AG04449 (cell line): ENCODE measurements at places on chromosomes 13 and 19.
A peak's percentile ranks its signal among the peaks of the same experiment; 100 is the strongest.

- DNase-seq: no peak
Observed at GRCh38 chr13:78602561-78603239, 652 bp downstream of the POU4F1 start.

DNA sequence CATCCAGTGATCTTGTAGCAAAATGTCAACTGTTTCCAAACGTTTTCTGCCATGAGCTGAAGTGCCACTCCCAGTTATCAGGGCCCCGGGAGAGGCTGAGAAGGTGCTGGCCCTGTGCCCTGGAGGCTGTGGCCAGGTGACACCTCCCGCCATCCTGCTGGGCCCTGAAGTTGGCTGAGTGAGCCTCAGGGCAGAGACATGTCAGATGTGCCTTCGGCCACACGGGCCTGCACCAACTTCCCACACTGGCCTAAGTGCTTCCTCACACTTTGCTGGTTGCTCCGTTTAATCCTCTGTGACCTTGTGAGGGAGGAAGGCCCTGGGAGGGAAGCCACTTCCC is 4.8 kb downstream of the ADPRHL1 start:
- no peak for DNase-seq

- DNase-seq: no peak
Observed at GRCh38 chr19:7744871-7745650, 2.3 kb downstream of the CD209 start.

- DNase-seq: no peak
Observed at GRCh38 chr13:86464193-86464592, 665.0 kb upstream of the SLITRK6 start.

DNA sequence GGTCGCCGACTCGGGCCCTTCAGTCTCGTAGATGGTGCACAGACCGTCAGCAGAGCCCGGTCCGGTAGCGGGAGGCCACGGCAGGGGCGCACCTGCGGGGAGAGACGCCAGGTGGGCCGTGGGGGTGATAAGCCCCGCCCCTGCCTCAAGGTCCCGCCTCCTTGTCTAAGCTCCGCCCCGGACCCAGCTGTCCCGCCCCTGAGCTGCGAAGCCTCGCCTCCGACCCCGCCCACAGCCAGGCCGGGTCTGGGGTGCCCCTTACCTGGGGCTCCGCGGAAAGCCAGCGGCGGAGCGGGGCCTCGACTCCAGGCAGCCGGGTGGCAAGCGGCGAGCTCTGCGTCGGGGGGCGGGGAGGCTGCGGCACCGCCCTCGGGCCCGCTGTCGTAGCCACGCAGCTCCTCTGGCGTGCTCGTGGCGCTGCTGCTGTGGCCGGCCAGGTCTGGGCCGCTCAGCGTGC is 4.7 kb downstream of the PRR36 start:
- no peak for DNase-seq

DNA sequence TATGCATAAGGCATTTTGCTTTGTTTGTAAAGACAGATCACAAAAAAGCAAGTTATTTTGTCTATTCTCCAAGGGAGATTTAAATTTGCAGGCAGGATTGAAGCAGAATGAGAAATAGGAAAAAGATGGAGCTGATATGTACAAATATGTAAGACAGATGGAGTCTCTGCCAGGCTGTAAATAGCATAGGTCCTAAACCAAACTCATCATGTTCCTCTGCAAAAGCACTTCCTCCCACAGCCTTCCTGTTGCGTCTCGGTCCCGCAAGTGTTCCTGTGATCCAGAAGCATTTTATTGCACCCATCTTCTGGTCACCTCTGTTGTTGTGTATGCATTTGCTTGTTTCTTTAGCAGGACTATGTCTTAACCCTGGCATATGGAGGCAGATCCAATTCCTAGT is 95.7 kb upstream of the CLDN10 start:
- DNase-seq: no peak

DNA sequence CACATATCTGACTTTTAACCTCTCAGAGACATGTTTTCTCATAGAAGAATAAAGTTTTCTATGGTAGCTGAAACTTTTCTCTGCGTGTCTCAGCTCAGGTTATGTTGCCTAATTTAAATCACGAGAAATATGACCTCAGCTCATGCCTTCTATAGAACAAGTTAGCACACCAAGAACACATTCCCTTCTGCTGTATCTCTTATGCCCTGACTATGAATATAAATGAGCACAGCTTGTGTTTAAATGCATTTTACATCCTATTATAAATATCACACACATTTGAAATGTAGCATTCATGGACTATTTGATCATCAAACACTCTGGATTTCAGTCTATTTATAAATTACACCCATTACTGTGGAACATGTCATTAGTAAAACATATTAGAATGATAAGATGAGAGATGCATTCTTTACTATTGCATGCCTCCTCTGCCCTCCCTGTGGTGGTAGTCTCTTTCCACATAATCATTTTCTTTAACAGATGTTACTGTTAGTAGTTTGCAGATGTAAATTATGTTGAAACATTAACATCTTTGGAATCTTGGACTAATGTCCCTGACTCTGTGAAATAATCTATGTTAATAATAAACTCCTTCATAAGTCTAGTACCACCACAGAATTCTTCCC is 2044.9 kb upstream of the PCDH20 start:
- DNase-seq: no peak

DNA sequence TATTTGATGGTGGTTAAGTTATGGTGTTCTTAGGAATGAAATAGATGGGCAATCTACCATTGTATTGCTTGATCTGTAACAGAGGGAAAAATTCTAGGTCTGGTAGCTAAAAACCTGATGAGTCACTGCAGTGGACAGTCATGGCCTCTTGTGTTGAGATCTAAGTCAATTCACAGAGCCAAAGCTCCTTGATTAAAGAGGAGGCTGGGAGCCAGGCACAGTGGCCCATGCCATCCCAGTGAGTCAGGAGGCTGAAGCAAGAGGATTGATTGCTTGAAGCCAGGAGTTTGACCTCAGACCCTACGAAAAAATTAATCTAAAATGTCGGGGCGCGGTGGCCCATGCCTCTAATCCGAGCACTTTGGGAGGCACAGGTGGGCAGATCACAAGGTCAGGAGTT is 67.1 kb upstream of the KPNA3 start:
- peak; percentile 65 for DNase-seq

DNA sequence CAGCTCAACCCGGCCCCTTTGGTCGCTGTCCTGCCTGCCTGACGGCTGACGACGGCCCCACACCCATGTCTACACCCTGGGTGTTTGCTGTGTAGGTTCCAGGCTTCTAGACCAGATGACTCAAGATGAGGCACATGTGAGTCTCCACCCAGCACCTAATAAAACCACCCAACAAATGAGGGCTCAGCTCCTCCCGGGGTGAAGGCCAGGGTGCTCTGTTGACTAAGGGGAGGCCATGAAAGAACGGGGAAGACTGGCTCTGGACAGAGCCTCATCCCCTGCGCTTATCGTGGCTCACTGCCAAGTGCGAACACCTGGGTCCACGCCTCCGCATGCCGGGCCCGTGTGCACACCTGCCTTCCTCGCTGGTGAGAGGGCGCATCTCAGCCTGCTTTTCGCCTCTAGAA is 39.6 kb downstream of the COL4A2 start:
- DNase-seq: no peak

DNA sequence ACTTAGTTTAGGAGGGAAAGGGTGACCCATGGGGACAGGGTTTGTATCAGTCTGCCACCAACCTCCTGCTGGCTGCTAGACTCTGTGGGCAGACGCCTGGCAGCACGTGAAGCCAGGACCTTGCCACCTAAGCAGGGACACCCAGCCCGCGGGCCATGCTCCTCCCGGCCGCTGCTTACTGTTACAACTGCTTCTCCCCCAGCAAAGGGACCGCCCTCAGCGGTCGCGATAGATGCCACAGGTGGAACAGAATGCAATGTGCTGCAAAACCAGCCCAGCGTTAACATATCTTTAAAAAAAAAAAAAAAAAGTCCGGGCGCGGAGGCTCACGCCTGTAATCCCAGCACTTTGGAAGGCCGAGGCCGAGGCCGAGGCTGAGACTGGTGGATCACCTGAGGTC is 1.9 kb upstream of the RHPN2 start:
- DNase-seq: no peak

GRCh38 chr19:6212403-6213265 is 67.1 kb downstream of the MLLT1 start:
- no peak for DNase-seq

- peak; percentile 23 for DNase-seq
Observed at GRCh38 chr19:10915130-10916091, 13.0 kb downstream of the YIPF2 start.

- no peak for DNase-seq
Observed at GRCh38 chr13:102280366-102280765, 121.5 kb downstream of the FGF14 start.

DNA sequence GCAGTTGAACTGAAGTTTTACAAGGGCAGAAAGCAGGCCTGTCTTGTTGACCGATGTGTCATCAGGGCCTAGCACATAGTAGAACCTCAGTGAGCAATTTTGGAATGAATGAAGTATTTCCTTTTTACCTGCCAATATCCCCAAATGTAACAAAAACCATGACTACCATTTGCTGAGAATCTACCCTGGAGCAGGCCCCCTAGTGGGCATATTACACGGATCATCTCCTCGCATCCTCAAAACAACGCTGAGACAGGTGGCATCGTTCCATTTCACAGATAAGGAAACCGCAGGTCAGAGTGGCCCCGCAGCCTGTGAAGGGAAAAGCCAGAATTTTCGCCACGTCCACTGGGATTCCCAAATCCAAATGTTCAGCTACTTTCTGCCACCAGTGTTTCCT is 77.9 kb downstream of the CACNA1A start:
- DNase-seq: no peak

DNA sequence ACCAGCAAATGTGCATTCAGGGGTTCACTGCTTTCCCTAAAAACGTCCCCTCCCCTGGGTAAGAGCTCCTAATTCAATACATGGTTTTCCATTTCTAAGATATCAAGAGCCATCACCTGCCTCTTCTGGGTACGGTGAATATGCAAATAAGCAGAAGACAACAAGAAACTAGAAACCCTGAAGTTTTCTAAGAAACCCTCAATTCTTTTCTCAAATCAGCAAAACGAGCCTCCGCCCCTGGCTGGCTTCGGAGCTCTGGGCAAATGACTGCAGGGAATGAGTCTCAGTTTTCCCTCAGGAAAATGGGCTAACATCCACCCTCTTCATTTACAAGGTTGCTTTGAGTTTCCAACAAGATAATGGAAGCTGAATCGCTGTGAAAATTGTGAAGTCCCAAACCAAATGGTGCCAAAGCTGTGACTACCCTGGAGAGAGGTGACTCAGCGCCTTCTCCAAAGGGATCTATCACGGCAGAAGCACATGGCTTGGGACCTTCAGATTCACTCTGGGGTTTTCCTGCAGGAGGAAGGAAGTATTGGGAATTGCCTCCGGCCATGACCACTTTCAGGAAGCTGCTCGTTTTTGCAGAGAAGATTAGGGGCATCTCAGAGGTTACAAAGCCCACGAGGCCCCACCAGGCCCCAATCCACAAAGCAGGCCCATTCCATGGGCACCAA is 26.6 kb downstream of the KLF2 start:
- no peak for DNase-seq

GRCh38 chr19:19006213-19006612 is 27.1 kb downstream of the SUGP2 start:
- DNase-seq: no peak

GRCh38 chr19:45659096-45659729 is 8.8 kb upstream of the GIPR start:
- no peak for DNase-seq

DNA sequence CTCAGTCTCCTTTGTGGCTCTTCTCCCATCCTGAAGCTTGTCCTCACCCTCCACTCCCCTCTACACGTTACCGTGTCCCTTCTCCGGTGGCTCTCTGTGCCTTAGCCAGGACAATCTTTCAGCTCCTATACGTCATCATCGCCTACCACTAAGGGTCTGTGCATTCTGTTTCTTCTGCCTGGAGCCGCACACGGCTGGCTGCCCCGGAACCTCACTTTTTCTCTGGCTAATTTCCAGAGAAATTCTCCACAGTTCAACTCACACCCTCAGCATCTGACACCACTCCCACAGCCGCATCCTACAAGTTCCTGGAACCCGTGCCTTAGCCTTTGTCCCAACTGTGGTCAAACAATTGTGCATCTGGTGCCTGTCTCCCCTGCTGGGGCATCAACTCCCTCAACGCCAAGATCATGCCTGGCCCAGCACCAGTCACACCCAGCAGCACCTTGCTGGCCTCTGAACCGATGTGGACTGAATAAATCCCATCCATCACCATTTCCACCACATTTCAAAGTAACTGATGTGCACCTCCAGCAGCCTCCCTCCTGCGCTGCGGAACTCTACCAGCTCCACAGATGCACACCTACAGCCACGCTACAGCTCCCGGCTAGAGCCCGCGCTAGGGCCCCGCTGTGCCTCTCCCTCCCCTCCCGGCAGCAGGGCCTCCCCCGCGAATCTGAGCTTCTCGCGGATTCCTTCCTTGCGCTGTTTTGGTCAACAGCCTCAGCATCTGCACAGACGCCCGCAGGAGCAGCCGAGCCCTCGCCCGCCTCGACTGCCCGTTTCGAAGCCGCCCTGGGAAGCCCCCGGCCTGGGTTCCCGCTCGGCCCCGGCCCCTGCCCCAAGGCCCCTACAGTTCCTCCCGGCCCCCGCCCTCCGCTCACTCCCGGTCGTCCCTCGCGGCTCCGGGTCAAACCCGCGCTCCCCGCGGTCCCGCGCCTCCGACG is 689 bp downstream of the DCUN1D2 start:
- DNase-seq: no peak

DNA sequence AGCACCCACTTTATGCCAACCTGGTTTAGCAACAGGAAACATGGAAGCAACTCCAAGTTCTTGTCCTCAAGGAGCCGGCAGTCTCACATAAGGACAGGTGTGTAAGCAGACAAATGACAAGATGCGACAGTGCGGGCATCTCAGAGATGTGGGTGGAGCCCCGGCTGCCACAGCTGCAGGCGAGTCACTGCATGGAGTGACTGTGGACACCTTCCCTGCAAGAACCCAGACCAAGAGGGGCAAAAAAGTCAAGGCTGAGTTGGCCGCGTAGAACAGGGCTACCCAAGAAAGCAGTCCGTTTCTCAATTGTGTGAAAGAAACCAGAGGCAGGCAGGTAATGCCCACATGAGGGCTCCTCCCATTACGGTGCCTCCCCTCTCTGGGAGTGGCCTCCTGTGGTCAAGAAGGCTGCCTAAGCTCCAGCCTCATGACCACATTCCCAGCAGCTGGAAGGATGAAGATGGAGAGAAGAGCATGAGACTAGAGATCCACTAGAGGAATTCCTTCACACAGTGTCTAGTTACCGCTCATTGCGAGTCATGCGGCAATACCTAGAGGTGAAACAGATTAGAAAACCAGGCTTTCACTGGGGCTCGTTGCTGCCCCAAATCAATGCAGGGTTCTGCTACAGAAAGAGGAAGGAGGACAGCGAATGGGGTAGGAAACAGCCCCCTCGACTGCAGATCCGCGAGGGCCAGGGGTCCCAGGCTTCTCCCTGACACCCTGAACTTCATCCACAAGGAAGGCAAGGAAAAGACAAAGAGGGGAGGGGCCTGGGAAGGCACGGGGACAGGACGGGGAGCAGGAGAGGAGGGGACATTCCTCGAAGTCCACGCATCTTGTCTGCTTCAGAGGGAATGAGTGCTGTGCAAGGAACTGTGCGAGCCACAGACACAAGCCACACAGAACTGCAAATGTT is 80.2 kb downstream of the SPACA7 start:
- DNase-seq: no peak

DNA sequence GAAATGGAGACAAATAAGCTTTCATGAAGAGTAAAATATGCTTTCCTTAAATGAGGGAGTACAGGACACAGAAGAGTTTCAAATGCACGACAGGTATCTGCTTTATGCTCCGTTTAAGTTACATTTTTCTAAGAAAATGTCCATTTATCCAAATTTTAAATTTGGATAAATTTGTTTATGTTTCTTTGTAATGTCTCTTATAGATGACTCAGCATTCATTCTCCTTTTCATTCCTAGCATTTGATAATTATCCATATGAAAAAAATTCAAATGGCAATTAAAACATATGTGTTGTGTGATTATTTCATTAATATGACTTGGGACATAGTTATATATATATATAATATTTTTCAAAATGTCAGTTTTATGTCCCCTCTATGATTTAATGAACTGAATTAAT is 1449.3 kb downstream of the SLITRK1 start:
- DNase-seq: no peak
